ENCODE measurements at places on chromosomes 3 and 15. TPM values are rescaled to one million over a fixed set of nuclear protein-coding genes. Genes with fewer than 3 reads are reported as not detected.

DNA sequence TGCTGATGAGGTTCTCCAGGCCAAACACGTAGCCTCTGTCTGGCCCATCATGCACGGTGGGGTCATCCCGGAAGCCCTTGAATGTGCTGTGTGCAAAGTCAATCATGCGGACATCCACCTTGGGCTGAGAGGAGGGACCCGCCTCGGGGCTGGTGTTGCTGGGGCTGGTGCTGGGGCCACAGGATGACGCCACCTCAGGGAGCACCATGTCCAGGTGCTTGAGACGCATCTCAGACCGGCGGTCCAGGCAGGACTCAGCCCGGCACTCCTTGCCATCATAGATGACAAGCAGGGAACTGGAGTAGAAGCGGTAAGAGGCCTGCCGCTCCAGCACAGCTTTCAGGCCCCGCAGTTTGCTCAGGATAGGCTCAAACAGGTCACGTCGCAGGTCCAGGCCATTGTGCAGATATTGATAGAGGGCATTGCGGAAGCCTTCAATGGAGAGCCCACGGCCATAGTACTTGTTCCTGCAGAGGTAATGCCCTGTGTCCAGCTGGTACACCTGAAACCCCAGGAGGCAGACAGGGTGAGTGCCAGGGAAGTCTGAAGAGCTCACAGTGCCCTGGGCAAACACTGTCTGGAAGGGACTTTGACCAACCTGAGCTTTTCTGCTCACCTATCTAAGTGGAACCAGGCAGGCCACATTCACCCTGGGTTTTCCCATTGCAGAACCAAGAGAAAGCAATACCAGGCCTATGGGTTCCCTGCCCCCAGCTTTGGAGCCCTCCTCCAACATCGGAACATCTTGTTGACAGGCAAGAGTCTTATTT is 3.6 kb upstream of the GMPPB start:
- no peak for DNase-seq
- peaks cover 31% of the 10 kb centered on the region for H3K36me3 ChIP-seq
- no peak overlapping the region for H3K4me3 ChIP-seq
- no peaks in the 10 kb centered on the region for H3K27me3 ChIP-seq
- peaks cover 17% of the 10 kb centered on the region for H3K4me1 ChIP-seq
- H3K27ac ChIP-seq, result no peak overlapping the region

DNA sequence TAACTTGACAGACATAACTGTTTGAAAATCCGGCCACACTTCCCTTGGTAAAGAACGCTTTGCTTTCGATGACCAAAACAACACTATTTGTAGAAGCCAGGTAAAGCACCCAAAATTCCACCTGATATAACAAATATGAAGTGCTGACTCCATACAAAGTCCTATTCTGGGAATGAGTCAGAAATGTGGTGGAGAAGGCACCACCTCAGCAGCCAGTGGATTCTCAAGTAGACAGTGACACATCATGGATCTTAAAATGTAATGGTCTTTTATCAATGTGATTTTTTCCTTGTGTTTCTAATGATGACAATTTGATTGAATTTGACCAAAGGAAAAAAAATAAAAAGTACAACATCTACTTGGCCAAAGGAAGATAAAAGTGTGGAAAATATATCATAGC is 135.0 kb upstream of the WNT5A start:
- DNase-seq, result no peak
- no peaks in the 10 kb centered on the region for H3K27me3 ChIP-seq
- H3K4me1 ChIP-seq, result no peaks in the 10 kb centered on the region
- no peak overlapping the region for H3K4me3 ChIP-seq
- H3K27ac ChIP-seq, result no peak overlapping the region

- H3K36me3 ChIP-seq, result no peaks in the 10 kb centered on the region
- DNase-seq, result peak; percentile 7
- H3K4me3 ChIP-seq, result peak overlapping the region; percentile 48
- peaks cover 13% of the 10 kb centered on the region for H3K4me1 ChIP-seq
- H3K27me3 ChIP-seq, result peaks cover 24% of the 10 kb centered on the region
- no peak overlapping the region for H3K27ac ChIP-seq
Measured at GRCh38 chr3:127629467-127630403, 750 bp downstream of the PODXL2 start.

GRCh38 chr3:149909923-149910322 is 60.8 kb downstream of the PFN2 start:
- H3K4me1 ChIP-seq, result no peaks in the 10 kb centered on the region
- no peak overlapping the region for H3K4me3 ChIP-seq
- H3K27me3 ChIP-seq, result no peaks in the 10 kb centered on the region
- DNase-seq, result no peak

- no peaks in the 10 kb centered on the region for H3K4me1 ChIP-seq
- no peaks in the 10 kb centered on the region for H3K36me3 ChIP-seq
- no peak for DNase-seq
- H3K27me3 ChIP-seq, result no peaks in the 10 kb centered on the region
Measured at GRCh38 chr3:45773714-45774449, 22.5 kb downstream of the SLC6A20 start.

GRCh38 chr15:93500155-93500554 is 411.1 kb upstream of the RGMA start:
- H3K36me3 ChIP-seq, result no peaks in the 10 kb centered on the region
- no peak for DNase-seq
- no peak overlapping the region for H3K27ac ChIP-seq
- H3K27me3 ChIP-seq, result no peaks in the 10 kb centered on the region
- no peak overlapping the region for H3K4me3 ChIP-seq

DNA sequence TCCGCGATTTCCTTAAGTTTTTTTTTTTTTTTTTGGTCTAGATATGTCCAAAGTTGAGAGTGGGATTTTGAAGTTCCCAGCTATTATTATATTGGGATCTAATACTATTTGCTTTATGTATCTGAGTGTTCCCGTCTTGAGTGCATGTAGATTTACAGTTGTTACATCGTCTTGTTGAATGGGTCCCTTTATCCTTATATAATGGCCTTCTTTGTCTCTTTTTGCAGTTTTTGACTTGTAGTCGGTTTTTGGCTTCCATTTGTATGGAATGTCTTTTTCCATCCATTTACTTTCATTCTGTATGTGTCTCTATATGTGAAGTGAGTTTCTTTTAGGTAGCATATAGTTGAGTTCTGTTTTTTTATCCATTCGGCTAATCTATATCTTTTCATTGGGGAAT is 35.6 kb downstream of the CRYBG3 start:
- no peaks in the 10 kb centered on the region for H3K36me3 ChIP-seq
- no peak overlapping the region for H3K27ac ChIP-seq
- H3K4me3 ChIP-seq, result no peak overlapping the region
- no peaks in the 10 kb centered on the region for H3K27me3 ChIP-seq
- no peak for DNase-seq

DNA sequence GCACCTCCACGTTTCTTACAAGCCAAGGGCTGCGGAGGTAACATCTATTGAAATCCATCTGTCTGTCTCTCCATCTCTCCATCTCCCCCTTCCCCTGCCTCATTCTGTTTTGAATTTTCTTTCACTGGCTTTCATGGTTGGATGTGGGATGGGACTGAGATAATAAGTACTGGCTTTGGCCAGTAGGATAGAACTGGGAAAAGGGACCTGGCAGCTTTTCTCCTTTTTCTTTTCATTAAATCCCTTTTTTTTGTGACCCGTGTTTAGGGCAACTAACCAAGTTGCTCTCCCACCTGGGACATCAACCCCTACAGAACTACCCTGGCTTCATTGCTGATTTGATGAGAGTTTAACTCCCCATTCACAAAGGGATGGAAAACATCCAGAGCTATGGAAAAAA is 66.8 kb upstream of the ADAMTSL3 start:
- H3K4me3 ChIP-seq, result no peak overlapping the region
- no peak overlapping the region for H3K27ac ChIP-seq
- H3K27me3 ChIP-seq, result no peaks in the 10 kb centered on the region
- no peaks in the 10 kb centered on the region for H3K36me3 ChIP-seq

DNA sequence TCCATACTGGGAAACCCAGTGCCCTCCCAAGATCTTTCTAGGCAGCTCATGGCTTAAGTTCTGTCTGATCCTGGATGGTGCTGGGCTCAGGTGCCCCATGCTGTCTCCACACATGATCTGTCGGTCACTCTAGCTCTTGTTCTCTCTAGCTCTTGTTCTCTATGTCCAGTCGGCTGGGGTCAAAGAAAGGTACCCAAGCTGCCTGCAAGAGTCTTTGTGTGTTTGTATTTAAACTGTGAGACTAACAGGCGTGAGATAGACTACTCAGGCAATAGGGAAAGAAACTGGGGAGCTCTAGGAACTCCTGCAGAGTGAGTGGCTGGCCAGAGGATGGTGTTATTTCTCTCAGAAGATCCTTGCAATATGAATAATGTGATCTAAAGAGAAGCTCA is 40.2 kb downstream of the GPR156 start:
- H3K36me3 ChIP-seq, result no peaks in the 10 kb centered on the region
- no peaks in the 10 kb centered on the region for H3K4me1 ChIP-seq
- H3K4me3 ChIP-seq, result no peak overlapping the region
- DNase-seq, result no peak
- H3K27me3 ChIP-seq, result peaks cover 11% of the 10 kb centered on the region

Gene TGM5
- not detected for total RNA-seq

- no peak overlapping the region for H3K27ac ChIP-seq
- no peaks in the 10 kb centered on the region for H3K27me3 ChIP-seq
- H3K4me3 ChIP-seq, result no peak overlapping the region
- DNase-seq, result no peak
Measured at GRCh38 chr3:69925506-69925905, 74.0 kb upstream of the SAMMSON start.

DNA sequence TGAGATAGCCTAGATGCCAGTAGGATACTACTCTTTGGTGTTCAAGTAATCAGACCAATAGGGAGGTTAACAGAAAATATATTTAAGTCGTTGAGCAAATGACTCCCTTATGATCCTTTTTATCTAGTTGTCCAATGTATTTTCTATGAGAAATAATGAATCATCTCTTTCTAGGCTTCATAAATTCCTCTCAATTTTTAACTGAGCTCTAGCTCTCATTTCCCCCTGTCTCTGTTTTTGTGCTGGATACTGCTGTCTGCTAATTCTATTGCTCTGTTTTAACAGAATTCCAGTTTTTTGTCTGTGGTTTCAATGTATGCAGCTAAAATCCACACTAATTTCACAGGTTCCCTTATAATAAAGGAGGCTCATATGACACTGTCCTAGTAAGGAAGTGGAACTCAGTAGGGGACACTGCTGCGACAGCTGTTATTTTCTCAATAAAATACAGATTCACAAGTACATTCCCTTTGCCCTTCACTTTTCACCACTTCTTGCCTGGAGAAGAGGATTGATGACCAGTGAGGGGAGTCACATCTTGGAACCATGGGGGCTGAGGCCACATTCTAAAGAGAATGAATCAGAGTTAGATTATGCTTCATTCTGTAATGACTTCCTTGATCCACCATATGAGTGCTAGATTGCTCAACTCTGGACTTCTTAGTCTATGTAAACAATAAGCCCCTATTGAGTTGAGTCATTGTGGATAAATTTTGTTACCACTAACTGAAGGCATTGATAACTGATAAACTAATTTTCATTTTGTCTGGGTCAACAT is 558.7 kb upstream of the KCNMB2 start:
- H3K27me3 ChIP-seq, result no peaks in the 10 kb centered on the region
- H3K27ac ChIP-seq, result no peak overlapping the region
- no peaks in the 10 kb centered on the region for H3K4me1 ChIP-seq
- H3K36me3 ChIP-seq, result no peaks in the 10 kb centered on the region
- DNase-seq, result no peak
